ENCODE measurements at places on chromosomes 12 and 14. TPM values are rescaled to one million over a fixed set of nuclear protein-coding genes. Genes with fewer than 3 reads are reported as not detected.

Gene B4GALNT1
- total RNA-seq, result 11.2 TPM

Gene TEX52
- not detected for total RNA-seq

Gene RTL1
- total RNA-seq, result not detected

Gene TAS2R50
- 1.3 TPM for total RNA-seq

Gene SYCP3
- total RNA-seq, result 0.29 TPM

Gene INHBC
- total RNA-seq, result not detected

Gene KRT83
- not detected for total RNA-seq

Gene LHX5
- total RNA-seq, result not detected

Gene NOXRED1
- 0.21 TPM for total RNA-seq

Gene KRT8
- total RNA-seq, result not detected

Gene NUAK1
- 0.63 TPM for total RNA-seq

Gene CIROP
- total RNA-seq, result not detected

Gene ZDHHC17
- 28.7 TPM for total RNA-seq

Gene TTC8
- 45.8 TPM for total RNA-seq
